Stimulated activated CD4-positive, alpha-beta T cell treated with anti-CD3 and anti-CD28 coated beads, Interleukin-15, amount 100 ng/mL, for 1 hour (primary cell): ENCODE measurements at places on chromosomes 3 and 15.

DNA sequence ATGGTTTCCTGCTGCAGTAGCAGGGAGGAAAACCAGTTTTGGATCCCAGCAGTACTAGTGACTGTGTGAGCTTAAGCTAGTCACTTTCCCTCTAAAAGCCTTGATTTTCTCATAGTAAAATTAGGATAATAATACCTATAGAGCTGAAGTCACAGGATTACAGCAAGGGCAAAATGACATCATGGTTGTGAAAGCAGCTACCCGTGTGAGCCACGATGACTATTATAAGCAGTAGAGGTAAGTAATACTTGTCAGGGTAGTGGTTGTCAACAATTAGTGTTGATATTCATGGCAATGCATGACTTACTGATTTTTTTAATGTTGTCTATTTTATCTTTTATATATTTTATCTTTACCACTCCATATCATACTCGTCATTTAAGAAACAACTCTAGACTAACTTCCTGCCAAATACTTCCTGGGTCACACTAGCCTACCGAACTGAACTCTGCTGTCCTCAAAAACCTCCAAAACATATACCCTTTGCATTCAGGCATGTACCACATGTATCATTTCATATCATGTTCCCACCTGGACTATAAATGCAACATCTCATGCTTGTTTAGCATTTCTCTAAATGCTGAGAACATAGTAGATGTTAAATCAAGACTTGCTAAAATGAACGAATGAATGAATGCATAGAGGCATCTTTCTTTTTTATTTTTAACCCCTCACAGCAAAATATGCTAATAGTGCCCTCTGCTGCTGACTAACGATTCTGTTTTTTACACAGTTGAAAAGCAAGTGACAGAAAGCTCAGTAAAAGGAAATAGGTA, 172.6 kb downstream of the P3H2 start:
- no peak for DNase-seq

DNA sequence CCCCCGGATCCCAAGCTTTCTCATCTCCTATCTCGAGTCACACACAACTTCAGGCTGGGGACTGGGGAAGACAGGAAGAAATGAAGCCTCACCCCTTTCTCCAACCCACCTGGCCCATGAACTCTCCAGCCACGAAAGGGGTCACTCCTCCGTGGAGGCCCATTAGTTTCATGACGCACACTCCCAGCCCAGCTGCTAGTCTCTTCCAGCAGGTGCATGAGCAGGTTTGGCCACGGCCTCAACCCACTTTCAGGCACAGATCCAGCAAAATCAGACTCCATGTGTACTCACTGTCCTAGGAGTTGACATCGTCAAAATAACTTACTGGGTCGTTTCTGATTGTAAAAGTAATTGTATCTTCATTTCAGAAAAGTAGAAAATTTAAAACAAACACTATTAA, 76.6 kb downstream of the C3orf70 start:
- no peak for DNase-seq

DNA sequence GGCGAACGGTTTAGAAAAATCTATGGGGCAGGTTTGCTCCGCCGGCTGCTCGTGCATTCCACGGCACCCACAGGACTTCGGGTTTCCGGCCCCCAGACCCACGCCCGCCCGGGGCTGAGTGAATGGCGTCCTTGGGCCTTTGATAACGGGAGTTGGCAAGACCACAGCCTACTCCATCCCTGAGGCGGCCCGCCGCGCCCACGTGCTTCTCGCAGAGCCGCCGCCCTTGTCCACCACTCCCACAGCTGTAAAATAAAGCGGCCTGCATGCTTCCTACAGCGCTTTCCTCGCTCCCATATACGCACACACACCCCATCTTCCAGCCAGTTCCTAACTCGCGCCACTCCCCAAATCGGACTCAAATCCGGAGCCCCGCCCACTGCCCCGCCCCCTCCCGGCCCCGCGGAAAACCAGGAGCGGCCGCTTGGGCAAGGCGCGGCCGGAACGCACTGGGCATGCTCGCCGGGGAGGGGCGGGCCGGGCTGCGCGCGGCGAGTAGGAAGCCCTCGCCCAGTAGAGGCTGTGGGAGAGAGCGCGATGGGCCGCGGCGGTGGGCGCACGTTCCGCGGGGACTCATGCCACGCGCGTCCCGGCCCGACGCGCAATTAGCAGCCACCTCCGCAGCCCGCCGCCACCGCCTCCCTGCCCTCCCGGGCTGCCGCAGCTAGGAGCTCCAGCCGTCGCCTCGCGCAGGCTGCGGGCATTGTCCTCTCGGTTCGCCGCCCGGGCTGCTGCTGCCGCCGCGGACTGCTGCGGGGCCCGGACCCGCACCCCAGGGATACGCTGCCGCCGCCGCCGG, at the start of gene RAP2B:
Gene RAP2B (plus strand): TSS at position 513 of the 799 bp plus-strand sequence. CDS start 468 bp downstream, outside the sequence.
- peak; percentile 88 for DNase-seq

DNA sequence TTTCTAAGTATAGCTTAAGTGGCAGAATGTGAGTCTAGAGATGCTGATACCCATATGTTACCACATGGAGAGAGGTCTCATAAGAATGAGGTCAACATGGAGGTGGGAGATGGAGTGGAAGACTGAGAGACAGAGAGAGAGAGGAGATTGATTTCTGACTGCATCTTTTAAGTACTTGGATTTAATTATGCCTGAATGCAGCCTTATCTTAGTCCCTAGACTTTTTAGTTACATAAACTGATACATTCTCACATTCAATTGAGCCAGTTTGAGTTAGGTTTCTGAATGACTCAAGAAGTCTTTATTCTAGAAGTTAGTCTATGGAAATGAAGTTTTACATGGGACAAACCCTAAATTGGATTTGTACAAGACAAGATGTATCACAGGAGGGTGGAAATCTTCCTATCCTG, 58.5 kb upstream of the TNFSF10 start:
- no peak for DNase-seq

DNA sequence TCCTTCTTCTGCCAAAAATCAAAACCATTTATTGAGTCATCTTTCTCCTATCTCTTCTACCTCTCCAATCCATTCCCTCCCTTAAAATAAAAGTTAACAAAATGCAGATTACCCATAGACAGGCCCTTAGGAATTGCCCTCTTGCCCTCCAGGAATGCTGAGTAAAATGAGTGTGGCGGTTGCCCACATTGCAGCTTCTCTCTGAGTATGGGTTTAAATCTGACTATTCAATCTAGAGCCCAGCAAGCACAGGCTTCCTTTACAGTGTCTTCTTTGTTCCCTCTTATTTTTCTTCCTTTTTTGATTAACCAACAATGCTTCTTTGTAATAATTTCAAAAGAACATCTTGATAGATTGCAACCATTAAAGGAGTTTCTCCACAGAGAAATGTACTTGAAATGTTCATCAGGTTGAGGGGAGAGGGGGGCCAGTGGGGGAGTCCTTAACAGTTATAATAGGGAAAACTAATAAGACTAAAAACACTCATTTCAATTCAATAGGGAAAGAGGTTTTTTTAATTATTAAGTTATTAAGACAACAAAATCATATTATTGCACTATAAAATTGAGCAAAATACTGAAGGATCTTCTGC, 135.3 kb upstream of the LMCD1 start:
- no peak for DNase-seq

- no peak for DNase-seq
Measured at GRCh38 chr15:41698779-41699178, 38.6 kb downstream of the MGA start.

- no peak for DNase-seq
Measured at GRCh38 chr3:64083575-64083974, 60.3 kb upstream of the PSMD6 start.

GRCh38 chr15:69014454-69014853, at the start of gene NOX5:
NOX5 (plus strand) TSS chr15:69014695; CDS start chr15:69014736, 41 bp downstream.
- DNase-seq, result no peak

- no peak for DNase-seq
Measured at GRCh38 chr15:36954486-36954885, 145.9 kb downstream of the MEIS2 start.

GRCh38 chr15:76636059-76636458, 269.1 kb downstream of the SCAPER start:
- DNase-seq, result no peak

- DNase-seq, result peak; percentile 87
Measured at GRCh38 chr15:40754883-40755811, at the start of gene RMDN3. RMDN3 (minus strand) TSS chr15:40755254; CDS start chr15:40754783, 471 bp downstream.

DNA sequence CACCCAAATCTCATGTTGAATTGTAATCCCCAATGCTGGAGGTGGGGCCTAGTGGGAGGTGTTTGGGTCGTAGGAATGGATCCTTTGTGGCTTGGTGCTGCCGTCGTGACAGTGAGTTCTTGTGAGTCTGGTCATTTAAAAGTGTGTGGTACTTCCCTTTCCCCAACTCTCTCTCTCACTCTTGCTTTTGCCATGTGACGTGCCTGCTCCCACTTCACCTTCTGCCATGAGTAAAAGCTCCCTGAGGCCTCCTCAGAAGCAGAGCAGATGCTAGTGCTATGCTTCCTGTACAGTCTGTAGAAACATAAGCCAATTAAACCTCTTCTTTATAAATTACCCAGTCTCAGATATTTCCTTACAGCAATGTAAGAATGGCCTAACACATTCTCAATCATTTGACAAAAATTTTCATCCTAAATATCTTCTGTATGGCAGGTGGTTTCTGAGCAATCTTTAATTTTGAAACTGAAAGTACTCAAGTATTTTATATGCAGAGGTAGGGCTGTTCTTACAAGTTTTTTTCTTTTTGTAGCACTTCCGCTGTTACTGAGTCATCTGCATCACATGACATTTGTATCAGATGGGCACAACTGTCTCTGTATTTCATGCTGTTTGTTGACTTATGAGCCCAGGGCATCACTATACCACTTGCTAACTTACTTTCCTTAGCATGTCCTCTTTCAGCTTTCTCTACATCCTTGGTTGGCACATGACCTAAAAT, 8.8 kb downstream of the RPL39L start:
- DNase-seq, result no peak

DNA sequence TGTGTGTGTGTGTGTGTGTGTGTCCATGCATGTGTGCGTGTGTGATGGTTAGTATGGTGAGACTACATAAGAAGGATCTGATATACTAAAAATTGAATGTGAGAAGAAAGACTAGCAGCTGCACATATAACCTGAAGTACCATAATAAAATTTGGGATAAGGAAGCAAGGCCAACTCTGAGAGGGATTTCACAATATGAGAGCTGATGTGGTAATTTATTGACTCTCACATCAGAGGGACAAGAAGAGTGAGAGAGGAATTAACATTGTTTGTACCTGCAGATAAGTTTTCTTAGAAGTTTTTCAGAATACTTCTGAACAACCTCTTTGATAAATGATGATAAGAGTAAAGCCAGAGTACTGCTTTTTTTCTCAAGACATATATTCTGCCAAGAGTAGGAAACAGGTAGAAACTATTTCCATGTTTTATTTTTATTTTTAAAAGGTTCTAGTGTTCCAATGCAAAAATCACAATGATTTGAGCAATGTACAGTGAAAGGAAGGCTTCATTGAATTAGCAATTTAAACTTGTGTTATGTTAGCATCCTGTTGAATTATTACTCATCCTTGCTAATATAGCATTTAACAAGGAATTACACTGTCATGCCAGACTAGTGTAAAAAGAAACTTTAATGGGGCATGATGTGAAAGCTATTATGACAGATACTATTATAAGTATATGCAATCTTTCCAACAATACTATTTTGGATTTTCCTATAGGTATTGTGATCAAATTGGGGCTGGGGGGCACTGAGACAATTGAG, 415.5 kb upstream of the ARPP21 start:
- no peak for DNase-seq

- DNase-seq, result no peak
Measured at GRCh38 chr3:129310111-129311011, 31.7 kb downstream of the HMCES start.
